ENCODE measurements at places on chromosomes 1 and 21.

DNA sequence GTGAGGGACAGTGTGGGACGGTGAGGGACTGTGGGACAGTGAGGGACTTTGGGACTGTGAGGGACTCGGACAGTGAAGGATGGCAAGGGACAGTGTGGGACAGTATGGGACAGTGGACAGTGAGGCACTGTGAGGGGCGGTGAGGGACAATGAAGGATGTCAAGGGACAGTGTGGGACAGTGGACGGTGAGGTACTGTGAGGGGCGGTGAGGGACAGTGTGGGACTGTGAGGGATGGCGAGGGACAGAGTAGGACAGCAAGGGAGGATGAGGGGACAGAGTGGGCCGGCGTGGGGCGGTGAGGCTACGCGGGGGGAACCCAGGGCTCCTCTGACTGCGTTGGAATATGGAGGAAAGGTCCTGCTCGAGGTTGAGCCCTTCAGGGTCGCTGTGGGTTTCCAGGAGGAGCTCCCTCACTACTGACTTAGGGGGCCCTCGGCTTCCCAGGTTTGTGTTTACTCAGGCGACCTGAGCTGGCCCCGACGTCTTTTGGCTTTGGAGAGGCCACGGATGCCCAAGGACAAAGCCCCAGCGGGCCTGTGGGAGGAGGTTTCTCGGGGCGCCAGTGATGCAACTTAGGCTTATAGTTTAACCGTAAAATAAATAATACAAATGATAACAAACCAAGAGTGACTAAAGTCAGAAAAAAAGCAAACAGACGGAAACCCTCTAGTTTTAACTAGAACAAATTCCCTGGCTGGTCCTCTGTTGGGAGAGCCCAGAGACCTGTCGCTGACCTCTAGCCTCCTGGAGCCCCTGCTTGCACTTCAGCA, 1.1 kb upstream of the ERRFI1 start:
- DNase-seq, result no peak

DNA sequence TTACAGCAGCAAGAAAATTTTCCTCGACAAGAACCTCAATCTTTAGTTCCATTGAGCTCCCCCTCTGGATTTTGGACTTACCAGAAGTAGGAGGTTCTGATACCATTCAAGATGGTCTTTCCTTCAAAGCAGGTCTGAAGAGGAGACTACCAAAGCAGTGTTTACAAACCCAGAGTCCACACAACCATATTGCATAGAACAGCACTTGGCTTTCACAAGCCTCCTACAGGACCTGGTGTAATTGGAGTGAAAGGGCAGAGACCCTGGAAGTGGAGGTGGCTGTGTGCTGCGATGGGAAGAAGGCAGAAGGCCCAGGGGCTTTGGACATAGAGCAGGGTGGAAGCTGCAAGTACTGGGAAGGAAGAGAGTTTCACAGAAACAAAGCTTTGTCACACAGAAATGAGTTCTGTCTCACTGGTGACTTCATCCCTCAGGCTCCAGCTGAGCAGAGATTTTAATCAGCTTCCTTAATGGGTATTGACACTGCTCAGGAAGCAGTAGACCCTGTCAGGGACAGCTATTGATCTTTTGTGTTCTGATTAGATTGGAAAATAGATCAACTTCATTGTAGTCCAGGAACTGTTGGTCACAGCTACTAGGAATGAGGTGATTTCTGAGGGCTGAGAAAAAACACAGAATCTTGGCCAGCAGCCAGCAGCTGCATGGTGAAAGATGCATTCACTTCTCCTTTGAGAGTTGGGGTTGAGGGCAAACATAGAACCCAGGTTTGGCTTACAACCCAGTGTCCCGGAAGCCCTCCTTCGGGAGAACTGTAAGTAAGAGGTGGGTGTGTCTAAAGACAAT, 124.0 kb downstream of the SYT2 start:
- DNase-seq, result no peak

GRCh38 chr1:183235503-183235902, 49.4 kb downstream of the LAMC2 start:
- no peak for DNase-seq

GRCh38 chr21:45347712-45348499, 57.1 kb upstream of the COL18A1 start:
- no peak for DNase-seq

- no peak for DNase-seq
Measured at GRCh38 chr1:59521456-59521855, 224.6 kb downstream of the FGGY start.

- DNase-seq, result no peak
Measured at GRCh38 chr1:10851024-10852013, 54.9 kb upstream of the CASZ1 start.

GRCh38 chr1:228174482-228175315, 9.1 kb downstream of the IBA57 start:
- DNase-seq, result no peak

- DNase-seq, result no peak
Measured at GRCh38 chr1:107704911-107705310, 260.1 kb downstream of the VAV3 start.

GRCh38 chr1:13595411-13595810, 11.8 kb downstream of the PDPN start:
- DNase-seq, result no peak

DNA sequence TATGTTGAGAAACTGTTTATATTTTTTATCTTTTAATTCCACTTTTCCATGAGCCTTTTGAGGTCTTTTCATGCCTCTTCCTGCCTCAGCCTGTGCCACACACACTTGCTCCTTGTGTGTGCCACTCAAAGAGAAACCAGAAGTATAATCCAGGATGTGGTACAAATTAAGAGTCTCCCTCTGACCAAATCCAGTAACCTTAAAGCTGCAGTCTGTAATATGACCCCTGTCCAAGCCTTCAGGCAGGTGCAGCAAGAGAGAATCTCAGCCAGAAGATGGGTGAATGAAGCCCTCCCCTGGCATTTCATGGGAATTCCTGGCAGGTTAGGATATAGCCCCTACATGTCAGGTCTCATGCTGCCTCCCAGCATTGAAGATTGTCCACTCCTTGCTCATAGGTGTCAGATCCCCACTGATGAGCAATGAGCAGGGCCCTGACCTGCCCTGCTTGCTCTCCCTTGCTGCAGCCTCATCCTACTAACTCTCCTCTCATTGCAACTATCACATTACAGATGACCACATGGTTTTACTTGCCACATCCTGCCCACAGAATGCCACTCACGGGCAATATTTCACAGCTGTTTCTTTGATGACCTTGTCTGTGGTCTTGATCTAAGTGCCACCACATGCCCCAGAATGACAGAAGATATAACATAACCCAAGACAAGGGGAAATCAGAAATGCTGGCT, 169.3 kb downstream of the SEC16B start:
- no peak for DNase-seq

- peak; percentile 11 for DNase-seq
Measured at GRCh38 chr1:51877434-51878307, 856 bp downstream of the NRDC start.

GRCh38 chr1:151011154-151011850, 3.1 kb downstream of the PRUNE1 start:
- no peak for DNase-seq

DNA sequence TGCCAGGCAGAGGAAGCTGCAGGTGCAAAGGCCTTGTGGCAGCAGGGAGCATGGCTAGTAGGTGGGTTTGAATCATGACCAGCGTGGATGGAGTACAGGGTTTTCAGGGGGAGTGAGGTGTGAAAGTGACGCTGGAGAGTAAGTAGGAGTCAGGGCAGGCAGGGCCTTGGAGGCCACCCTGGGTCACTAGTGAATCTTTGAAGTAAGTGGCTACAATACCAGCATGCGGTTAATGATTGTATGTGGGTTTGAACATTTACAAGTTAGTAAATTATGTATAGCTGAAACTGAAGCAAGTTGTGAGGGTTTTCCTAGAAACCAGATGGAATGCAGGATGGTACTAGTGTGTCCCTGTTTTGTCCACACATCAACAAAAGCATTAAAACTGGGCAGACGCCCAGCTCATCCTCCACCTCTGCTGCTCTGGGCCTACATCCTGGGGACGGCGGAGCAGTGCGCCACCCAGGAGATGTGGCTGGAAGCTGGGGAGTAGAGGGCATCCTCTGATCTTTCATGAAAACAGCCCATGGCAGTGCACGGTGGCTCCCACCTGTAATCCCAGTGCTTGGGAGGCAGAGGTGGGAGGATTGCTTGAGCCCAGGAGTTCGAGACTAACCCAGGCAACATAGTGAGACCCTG, 41.2 kb upstream of the B3GALNT2 start:
- DNase-seq, result no peak

DNA sequence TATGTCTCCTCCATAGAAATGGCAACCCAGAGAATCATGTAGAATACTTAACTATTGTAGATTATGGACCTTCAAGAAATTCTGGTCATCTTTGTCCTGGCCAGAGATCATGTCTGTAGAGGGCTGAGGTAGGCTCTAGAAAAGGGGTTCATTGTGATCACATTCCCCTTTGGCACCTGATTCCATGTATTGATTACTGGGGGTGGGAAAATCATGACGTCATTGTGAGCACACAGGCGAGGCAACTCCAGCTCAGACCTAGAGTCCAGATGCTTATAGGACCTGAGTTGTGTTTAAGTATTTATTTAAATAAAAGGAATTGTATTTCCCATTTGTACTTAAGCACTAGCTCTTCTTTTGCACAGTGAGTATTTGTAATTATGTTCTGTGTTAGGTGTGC, 93.1 kb downstream of the OSBPL9 start:
- no peak for DNase-seq

DNA sequence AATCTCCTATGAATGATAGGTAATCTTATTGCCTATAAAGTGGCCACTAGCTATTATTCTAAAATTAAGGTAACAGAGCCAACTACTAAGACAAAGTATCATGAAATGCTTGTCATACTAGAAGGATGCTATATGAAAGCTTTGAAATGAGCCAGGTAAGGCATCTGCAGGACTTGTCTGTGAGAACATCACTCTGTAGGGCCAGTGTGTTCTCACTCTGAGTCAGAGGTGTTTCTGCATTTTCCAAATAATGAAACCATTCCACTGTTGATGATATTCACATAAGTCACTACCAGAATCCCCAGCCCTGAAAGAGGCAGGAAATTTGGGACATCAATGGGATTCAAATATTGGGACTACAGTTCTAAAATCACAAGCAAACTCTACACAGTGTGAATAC, 25.8 kb upstream of the GBP5 start:
- DNase-seq, result no peak

DNA sequence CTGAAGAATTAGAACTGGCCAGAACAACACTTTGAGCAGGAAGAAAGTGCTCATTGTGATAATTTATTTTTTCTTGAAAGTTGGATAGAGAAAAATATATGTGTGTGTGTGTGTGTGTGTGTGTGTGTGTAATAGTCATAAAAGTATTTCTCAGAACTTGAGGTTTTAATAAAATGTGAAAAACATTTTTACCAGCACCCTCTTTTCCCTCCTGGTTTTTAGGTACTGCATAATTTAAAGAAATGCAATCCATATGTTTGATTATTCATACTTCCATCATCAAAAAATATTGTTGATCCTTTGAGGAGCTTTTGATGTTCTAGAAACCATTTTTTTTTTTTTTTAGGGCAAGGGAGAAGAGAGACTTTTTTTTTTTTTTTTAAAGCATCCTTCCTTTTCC, 66.8 kb upstream of the JUN start:
- DNase-seq, result no peak

DNA sequence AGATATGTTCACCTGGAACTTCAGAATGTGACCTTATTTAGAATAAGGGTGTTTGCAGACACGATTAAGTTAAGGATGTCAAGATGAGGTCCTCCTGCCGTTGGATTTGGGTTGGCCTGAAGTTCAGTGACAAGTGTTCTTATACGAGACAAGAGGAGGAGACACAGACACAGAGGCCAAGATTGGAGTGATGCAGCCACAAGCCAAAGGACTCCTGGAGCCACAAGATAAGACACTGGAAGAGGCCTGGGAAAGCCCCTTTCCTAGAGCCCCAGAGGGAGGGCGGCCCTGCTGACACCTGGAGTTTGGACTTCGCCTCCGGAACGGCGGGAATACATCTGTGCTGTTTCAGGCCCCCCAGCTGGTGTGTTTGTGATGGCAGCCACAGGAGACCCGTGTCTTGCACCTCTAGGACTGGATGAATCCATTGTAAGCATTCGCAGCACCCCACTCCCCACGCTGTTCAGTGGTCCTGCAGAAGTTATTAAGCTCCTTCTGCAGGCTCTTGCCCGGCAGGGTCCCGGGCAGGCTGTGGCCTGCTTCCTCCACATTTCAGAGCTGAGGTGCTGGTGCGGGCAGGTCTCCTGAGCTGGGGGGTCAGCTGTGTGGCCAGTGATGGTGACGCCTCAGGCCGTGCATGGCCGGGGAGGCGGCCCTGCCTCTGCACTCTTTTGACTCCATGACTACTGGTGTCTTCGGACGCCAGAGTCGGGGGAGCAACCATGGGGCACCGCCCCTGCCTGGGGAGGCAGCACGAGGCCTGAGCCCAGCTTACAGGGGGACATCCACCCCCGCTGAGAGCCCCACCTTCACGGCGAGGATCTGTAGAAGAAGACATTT, 34.6 kb downstream of the UMODL1 start:
- no peak for DNase-seq

- DNase-seq, result peak; percentile 28
Measured at GRCh38 chr1:110207831-110208230, 2.3 kb upstream of the KCNC4 start.

GRCh38 chr1:175237389-175237788, 44.8 kb upstream of the KIAA0040 start:
- DNase-seq, result no peak

DNA sequence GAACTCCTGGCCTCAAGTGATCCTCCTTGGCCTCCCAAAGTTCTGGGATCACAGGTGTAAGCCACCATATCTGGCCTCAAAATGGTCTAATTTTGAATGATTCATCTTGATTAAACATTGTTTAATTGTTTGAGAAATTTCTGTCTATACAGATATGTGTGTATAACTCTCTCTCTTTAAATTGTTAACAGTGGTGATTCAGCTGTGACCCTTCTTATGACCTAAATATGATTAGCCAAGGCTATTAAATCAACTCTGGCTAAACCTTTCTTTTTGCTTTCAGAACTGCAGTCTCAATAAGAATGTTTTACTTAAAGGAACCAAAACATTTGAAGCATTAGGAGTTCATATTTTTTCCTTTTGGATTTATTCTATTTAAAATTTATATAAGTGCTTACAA, 19.2 kb upstream of the B3GALT5 start:
- DNase-seq, result no peak

GRCh38 chr1:181739214-181739613, 255.9 kb downstream of the CACNA1E start:
- no peak for DNase-seq

- DNase-seq, result no peak
Measured at GRCh38 chr1:66690666-66691381, 61.4 kb upstream of the DYNLT5 start.

- no peak for DNase-seq
Measured at GRCh38 chr1:166489670-166490436, 323.1 kb upstream of the FAM78B start.

- DNase-seq, result no peak
Measured at GRCh38 chr1:54120018-54120697, 32.6 kb downstream of the CDCP2 start.
